ENCODE measurements at places on chromosomes 3 and 15.

- peak; percentile 97 for DNase-seq
These were observed 138.8 kb upstream of the TLE3 start for GRCh38 chr15:70236341-70237086.

DNA sequence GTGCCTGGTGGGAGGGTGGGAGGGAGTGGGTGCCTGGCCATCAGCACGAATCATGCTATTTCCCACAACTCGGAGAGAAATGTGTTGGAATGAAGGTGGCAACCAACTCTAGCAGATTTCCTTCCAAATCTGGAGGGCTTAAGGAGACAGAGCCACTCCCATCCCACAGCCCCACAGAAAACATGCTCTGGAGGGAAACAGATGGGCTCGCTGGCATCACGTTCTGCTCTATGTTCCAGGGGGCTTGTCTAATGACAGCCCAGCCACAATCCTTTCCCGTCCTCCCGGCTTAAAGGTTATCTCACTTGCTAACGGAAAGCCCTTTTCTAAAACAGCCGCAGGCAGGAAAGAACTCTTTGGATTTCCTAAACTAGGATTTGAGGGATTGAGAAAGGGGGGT is 65.3 kb downstream of the ADAMTS17 start:
- DNase-seq, result no peak

DNA sequence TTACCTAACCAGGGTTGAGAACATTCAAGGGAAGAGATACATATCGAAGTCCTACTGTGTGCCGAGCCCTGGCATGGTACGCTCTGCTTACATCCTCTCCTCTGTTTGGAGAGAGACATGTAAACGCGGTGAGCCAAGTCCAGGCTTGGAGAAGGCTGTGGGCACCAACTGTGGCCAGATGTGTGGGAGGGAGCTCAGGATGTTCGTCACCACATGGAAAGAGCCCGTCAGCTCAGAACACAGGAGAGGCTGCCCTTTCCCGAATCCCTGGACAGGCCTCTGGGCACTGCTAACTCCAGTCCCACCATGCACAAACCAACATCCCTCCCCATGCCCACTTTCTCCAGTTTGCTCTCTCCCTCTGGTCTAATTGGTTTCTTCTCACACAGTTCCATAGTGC is 43.0 kb downstream of the MESD start:
- no peak for DNase-seq

DNA sequence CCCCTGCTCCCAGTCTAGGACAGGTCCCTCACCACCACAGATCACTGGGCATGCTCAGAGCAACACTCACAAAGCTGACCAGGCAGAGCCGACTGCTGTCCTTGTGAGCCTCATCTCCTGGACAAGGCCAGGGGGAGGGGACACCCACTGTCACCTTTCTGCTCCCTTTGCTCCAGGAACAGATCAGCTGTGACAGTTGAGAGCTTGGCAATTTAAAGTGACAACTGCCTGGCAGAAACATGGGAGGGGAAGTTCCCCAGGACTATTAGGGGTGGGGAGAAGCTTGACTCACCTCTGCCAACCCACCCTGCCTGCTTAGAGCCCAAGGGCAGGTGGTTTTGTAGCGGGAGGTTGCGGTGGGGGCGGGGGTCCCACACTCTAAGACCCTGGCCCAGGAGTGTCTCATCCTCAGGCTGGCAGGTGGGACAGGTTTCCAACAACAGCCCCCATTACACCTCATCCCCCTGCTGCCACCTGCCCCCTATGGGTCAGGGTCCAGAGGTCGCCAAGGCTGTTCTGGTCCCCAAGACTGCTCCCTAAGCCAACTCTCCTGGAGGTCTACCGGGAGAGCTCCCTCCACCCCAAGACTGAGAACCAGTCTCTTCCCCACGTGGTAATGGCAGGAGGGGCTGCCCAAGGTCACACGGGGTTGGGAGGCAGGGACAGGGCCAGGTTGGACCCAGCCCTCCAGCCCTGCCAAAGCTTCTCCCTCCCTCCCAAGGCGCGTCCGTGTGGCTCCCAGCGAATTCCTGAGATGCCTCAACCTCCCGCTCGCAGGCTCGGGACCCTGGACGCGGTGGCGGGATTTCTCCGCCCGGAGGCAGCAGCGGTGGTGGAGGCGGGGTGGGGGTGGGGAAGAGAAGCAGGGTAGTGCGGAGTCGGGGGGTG is 80.4 kb downstream of the IQSEC1 start:
- peak; percentile 43 for DNase-seq

DNA sequence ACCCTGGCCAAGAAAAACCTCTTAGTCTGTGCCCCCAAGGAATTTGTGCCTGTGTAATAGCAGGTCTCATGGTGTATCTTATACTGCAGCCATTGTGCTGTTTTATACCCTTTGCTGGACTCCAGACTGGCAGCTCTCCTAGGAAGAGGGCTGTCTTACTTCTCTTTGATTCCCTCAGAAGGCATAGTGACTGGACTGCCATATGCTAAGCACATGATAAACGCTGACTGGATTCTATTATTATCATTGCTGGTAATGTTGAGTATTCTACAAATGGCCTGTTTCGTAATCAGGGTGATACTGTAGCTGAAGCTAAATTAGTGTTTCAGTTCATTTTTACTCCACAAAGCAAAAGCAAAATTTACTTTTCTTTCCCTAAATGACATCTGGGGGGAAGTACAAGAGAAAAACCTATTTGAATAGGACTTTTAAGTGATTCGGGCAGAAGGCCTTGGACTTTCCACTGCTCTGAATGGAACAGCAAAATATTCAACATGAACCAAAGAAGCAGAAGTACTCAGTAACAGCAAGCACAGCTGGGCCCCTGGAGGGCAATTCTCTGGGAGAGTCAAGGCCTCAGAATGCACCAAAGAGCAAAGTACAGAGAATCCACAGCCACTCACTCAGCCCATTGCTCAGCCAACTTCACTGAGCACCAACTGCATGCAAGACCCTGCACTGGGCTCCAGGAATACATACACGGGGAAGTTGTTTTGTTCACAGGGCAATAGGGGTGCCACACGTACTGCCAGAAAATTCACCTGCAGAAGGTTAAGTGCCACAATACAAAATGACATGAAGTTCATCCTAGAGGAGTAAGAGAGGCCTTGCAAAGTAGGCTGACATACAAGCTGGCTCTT is 7.9 kb upstream of the BCL2A1 start:
- peak; percentile 71 for DNase-seq

DNA sequence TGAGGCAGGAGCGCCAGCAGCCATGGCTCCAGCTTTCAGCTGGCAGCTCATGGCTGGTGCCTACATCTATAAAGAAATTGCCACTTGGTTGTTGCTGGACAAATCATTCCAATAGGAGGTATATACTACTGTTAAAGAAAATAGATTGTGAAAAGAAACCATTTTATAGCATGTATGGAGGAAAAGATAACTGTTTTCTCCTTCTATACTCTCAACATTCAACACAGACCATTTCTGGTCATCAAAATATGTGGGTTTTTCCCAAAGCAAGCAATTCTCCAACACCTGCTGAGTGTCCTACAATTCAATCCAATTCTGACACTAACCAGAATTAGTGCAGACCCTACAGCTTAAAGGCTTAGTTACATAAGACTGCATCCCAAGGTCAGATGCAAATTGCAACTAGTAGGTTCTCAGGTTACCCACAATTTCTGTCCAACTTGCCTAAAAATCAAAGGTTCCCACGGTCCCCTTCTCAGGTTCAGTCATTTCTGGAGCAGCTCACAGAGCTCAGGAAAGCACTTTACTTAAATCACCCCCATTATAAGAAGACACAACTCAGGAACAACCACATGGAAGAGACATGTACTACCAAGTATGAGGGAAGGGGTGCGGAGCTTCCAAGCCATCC is 42.4 kb upstream of the STRIT1 start:
- DNase-seq, result no peak

DNA sequence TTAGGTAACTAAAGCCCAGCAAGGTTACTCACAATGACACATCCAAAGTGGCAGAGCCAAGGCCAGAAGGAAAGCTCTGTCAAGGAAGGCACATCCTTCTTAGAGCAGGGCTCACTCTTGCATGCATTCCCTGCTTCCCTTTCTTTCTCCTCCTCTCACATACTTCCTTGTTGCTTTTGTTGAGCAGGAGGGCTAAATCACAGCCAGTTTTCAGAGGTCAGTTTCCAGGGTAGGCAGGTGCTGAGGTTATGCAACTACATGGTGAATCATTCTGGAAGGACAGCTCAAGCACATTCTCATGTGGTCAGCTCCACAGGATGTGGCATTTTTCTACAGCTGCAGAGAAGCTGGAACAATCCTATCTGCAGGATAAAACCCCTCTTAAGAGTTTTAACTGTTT is 275.6 kb downstream of the ZNF621 start:
- DNase-seq, result peak; percentile 74

GRCh38 chr3:123453675-123454074 is 4.8 kb upstream of the ADCY5 start:
- no peak for DNase-seq

DNA sequence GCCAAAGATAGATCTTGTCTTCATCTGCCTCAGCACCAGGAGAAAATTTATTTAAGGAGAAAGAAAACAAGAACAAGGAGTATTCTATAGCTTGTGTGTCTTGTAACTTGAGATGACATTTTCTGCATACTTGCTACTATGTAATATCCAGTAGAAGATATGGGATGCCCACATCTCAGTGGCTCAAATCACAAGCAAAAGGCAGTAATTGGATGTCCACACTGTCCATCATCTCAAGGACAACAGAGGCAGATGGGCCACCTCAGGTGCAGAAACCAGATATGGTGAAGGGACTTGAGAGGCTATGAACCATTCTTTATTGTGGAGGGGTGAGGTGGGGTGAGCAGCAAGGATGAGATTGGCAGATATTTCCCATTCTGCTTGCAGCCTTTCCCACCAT is 309.0 kb downstream of the GBE1 start:
- peak; percentile 45 for DNase-seq

GRCh38 chr15:69666921-69667811 is 214.5 kb downstream of the RPLP1 start:
- no peak for DNase-seq

GRCh38 chr3:150238995-150239619 is 169.0 kb upstream of the TSC22D2 start:
- DNase-seq, result no peak

DNA sequence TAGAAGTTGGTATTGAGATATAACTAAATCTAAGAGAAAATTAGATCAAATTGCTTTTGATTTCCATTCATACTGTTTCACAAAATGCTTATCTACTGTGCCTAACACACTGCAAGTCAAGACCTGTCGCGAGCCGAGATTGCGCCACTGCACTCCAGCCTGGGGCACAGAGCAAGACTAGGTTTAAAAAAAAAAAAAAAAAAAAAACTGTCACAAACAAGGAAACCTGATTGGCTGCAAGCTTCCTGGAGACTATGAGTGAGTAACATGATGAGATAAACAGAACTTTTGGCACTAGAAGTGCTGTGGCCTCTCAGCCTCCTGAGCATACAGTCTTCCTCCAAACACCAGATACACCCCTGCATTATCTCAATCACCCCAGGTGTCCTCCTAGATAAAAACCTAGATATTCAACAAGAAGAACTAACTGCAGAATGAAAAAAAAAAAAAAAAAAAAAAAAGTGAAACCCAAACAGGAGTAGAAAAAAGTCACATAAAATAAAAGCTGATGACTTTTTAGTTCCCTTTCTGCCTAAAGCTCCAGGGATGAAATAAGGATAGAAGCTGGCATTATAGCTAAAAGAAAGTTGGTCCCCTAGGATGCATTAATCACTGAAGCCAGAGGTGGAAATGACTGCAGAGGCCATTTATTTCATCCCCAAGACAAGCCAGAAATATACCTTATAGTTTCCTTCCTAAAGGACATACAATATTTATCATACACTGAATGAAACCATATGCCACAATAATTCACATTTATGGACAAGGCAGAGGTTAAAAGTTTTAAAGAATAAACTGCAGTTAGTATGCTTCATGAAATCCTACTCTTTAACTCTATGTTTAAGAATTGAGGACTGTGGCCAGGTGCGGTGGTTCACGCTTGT is 82.4 kb downstream of the P3H2 start:
- peak; percentile 52 for DNase-seq

DNA sequence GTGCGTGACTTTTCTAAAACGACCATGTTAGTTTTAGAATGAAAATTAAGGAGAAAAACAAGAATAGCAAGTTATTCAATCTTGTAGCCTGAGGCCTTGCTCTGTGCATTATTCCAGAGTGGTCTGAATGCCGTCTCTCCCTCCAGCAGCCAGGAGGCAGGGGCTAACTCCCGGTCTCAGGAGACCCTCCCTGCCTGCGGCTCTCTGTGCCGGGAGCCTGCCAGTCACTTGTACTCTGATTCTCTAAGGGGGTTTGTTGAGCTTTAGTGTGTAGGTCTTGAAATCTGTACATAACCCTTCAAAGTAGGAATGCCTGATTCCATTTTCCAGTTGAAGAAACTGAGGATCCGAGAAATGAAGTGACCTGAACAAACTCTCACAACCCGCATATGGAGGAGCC is 97.3 kb downstream of the ARNT2 start:
- DNase-seq, result no peak

- no peak for DNase-seq
These were observed 76.0 kb downstream of the SLCO3A1 start for GRCh38 chr15:91929509-91929908.

DNA sequence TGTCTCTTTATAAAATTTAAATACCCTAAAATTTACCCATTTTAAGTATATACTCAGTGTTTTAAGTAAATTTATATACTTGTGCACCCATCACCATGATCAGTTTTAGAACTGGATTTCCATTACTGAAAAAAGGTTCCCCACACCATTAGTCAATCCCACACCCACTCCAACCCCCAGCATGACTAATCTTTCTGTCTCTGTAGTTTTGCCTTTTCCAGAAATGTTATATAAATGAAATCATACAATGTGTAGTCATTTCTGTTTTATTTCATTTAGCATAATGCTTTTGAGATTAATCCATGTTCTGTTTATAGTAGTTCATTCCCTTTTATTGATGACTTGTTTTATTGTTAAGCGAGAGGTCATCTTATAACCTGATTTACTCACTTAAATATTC is 66.1 kb upstream of the LIMD1 start:
- DNase-seq, result peak; percentile 72

- DNase-seq, result no peak
These were observed 117.2 kb downstream of the UACA start for GRCh38 chr15:70646169-70646568.

GRCh38 chr15:82851306-82851850 is 42.0 kb downstream of the WHAMM start:
- no peak for DNase-seq

GRCh38 chr15:75008221-75008625 is 12.9 kb downstream of the SCAMP5 start:
- no peak for DNase-seq

GRCh38 chr3:89474333-89475130 is 367.1 kb downstream of the EPHA3 start:
- DNase-seq, result no peak
